Activated T-cell treated with anti-CD3 and anti-CD28 coated beads for 4 hours (primary cell): ENCODE measurements at places on chromosomes 7 and 10.
A peak's percentile ranks its signal among the peaks of the same experiment; 100 is the strongest.

DNA sequence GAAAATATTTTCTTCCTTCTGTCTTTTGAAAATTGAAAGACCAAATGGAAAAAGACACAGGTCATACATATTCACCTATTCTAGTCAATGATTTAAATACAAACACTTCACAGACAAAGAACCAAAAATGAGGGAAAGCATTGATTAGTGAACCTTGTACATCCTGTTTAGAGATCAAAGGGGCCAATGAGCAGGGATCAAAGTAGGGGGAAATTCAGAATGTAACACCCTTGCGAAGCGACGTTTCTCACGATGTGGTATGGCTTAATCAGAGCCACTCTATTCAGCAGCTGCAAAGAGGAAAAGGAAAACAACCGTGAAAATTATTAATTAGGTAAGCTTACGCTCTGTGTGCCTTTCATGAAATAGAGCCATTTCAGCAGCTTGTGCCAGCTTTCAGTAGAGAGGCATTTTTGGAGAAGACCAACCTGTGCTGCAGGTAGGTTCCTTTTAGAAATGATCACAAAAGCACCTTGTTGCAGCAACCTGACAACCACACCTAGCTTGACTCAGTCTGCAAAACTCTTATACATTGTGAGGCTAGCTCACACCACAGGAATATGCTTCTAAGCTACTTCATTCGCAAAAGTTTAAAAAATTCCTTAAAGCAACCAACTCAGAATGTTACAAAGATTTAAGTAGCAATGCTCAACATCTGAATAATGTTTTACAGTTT lies 78.0 kb downstream of the DKK1 start:
- DNase-seq, result no peak

- DNase-seq, result no peak
Measured at GRCh38 chr7:26213807-26214515, 12.4 kb downstream of the CBX3 start.

GRCh38 chr10:79944428-79945395 lies 4.2 kb downstream of the SFTPD start:
- DNase-seq, result no peak

DNA sequence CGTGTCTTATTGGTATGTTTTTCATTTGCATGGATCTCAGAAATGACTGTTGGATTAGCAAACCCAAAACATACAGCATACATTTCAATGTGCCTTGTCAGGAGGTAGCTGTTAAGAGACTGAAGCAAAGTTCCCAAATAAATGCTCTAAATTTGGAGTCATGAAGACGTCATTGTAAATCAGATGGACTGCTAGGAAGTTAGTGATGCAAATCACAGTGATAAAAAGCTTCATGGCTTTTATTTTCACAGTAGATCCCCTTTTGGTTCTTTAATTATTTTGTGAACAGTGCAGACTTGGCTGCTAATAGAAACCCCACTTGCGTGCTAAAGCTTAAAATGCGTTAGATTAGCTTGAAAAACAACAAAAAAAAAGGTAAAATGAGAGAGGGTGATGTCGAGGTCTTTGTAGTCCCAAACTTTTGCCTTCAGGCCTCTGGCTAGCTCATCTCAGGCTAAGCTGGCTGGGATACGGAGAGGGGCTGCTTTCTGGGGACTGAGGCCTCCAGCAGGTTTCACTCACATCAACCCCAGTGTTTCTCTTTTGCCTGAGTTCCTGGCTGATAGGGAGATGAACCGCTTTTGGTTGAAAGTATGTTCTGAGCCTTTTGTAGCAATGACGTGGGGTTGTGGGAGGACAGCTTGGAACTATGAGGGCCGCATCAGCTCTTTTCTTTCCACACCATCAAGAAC lies 107.1 kb upstream of the CDCA7L start:
- no peak for DNase-seq

- DNase-seq, result no peak
Measured at GRCh38 chr7:95693551-95694333, 78.6 kb upstream of the DYNC1I1 start.

GRCh38 chr7:1057416-1058291 lies 13.3 kb downstream of the GPR146 start:
- no peak for DNase-seq

DNA sequence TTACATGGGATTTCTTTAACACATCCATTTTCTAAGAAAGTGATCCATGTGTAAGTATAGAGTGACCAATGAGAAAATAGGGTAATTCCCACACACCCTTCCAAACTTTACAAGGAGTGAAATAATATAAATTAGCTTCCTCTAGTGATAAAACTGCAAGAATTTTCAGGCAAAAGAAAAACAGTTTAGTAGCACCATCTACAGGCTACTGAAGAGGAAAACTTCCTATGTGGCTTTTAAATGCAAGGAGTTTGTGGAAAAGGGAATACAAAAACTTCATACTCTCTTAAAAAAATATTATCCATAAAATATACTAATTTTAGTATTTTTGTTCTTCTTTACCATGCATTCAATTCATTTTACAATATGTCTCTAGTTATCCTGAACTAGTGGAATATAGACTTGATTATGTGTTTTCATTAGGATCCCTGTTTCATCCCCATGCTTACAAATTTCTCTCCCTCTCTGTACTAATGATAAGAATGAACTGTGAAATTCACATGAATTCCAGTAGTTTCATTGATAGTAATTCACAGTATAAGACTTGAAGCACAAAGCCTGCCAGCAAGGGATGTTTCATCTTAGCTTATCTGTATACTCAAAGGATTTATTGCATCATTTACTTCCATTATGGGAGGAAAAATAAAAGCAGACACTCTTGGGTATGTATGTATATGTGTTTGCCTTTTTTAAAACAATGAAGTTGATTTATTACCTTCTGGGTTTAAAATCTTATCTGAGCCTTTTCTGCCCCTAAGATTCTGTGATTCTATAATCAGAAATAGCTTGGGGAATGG lies 442.9 kb downstream of the AUTS2 start:
- DNase-seq, result no peak

DNA sequence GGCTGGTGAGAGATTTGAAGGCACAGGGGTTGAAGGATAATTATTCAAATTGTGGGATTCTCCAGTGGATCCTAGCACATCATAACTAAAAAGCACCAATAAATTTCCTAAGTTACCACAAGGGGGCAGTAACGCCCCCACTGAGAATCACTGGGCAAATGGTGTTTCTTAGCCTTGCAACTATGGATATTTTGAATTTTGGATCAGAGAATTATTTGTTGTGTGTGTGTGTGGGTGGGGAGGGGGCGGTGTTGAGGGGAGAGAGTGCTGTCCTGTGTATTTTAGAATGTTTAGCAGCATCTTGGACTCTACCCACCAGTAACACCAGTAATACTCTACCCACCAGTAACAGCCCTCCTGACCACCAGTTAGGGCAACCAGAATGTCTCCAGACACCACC lies 63.3 kb upstream of the PRKG1 start:
- DNase-seq, result no peak

DNA sequence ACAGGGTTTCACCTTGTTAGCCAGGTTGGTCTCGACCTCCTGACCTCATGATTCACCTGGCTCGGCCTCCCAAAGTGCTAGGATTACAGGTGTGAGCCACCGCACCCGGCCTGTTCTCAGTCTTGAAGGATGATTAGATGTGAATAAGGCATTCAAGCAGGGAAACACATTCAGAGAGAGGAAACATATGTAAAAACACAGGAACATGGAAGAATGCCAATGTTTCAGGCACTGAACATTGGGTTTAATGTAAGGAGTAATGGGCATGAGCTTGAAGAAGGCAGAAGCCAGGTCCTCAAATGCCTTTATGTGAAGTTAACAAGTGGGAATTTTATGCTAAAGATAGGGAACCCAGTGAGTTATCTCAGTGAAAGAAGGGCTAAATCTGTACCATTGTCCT lies 74.3 kb downstream of the ARL4A start:
- no peak for DNase-seq

- no peak for DNase-seq
Measured at GRCh38 chr10:11180228-11180627, 162.6 kb downstream of the CELF2 start.

DNA sequence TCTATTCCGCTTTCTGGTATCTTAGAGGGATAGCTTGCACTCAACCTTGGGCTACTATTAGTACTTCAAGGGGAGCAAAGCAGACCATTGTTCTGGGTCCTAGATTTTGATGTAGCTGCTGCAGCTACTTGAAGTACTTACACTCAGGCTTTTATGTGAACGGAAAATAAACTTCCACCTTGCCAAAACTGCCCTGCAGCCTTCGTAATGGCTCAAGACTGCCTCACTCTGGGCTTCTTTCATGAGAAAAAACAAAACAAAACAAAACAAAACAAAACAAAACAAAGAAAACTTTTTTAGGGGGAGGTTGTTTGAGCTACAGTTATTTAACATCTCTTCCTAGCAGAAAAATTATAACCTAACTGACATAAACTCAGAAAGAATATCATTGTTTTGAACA lies 19.4 kb upstream of the EPHB6 start:
- DNase-seq, result no peak

- DNase-seq, result no peak
Measured at GRCh38 chr7:54332301-54332700, 209.9 kb upstream of the VSTM2A start.

DNA sequence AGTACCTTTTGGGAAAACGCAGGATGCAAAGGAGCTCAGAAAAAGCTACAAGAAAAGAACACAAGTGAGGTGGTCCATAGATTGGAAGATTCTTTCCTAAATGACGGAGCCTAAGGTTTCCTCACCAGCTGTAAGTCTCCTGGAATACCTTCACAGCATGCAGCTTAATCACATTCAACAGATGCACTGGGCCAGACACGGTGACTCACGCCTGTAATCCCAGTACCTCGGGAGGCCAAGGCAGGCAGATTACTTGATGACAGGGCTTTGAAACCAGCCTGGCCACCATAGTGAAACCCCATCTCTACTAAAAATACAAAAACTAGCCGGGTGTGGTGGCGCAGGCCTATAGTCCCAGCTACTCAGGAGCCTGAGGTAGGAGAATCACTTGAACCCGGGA lies 228.7 kb downstream of the FRMD4A start:
- no peak for DNase-seq

- no peak for DNase-seq
Measured at GRCh38 chr10:6669269-6669859, 89.3 kb upstream of the PRKCQ start.

DNA sequence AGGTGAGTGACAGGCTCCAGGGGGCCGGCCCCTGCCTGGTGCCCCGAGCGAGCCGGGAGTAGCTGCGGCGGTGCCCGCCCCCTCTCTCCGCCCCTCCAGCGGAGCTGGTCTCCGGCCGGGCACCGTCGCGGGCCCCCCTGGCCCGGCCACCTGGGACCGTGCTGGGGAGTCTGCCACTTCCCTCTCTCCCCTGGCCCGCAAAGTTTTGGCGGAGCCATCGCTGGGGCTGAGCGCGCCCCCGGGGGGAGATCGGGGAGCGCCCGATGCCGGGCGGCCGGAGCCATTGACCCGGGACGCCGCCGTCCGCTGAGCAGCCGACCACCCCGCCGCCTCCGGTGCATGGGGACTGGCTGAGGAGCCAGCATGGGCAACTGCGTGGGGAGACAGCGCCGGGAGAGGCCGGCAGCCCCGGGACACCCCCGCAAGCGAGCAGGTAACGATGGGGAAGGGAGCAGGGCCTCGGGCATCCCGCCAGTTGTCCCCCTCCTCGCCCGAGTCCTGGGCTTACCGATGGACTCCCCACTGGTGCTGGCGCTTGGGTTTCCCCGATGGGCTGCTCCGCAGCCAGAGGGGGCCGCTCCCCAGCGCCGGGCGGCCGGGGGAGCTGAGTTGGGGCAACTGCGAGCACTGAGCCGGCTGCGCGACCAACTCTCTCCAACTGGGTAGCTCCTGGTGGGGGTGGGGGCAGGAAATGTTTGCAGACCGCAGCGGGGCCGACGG lies at the start of gene UBTD1:
Gene UBTD1, plus strand, starts transcription at position 84 of the 720 bp plus-strand sequence. Its CDS starts 280 bp downstream, at position 364.
- DNase-seq, result peak; percentile 14

GRCh38 chr10:47318706-47319105 lies 3.5 kb upstream of the GDF2 start:
- no peak for DNase-seq

GRCh38 chr7:135260930-135261721 lies 27.5 kb downstream of the STRA8 start:
- no peak for DNase-seq

GRCh38 chr10:95841661-95842498 lies 65.9 kb upstream of the CC2D2B start:
- peak; percentile 13 for DNase-seq

GRCh38 chr10:127600479-127600878 lies 51.4 kb downstream of the NPS start:
- DNase-seq, result no peak

DNA sequence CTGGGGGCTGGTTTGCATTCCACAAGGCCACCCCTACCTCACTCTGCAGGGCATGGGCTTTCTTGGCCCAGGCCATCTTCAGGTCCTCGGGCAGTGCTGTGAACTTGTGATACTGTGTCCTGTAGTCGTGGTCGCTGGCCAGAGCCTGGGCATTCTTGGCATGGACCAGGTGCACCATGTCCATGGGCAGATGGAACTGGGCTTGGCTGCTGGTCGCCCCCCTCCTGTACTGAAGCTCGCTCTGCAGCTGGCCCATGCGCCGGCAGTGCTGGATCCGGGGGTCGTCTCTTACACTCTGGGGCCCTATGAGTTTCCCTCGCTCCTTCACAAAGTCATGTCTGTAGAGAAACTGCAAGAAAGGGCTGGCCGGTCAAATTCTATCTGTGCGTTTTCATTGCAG lies 51.7 kb downstream of the HABP2 start:
- no peak for DNase-seq

DNA sequence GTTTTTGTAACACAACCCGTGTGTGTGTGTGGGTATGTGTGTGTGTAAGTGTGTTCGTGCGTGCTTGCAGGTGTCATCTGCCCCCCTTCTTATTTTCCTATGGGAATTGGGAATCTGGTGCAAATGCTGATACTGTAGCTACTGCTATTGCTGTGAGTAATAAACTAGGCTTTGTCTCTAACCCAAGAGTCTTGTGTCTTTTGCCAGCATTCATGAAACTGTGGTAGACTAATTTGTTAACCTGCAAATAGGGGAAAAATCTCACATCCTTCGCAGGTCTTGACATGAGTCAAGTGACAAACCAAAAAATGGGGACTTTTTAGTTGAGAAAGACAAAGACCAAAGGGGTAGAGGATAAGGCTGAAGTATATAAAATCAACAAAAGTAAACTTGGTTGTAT lies 57.9 kb upstream of the FAM133B start:
- no peak for DNase-seq

GRCh38 chr10:97456686-97457065 lies 10.7 kb downstream of the ZDHHC16 start:
- no peak for DNase-seq

- no peak for DNase-seq
Measured at GRCh38 chr7:124041439-124041838, 8.6 kb upstream of the TMEM229A start.

GRCh38 chr10:338171-339037 lies 203.1 kb downstream of the ZMYND11 start:
- no peak for DNase-seq

DNA sequence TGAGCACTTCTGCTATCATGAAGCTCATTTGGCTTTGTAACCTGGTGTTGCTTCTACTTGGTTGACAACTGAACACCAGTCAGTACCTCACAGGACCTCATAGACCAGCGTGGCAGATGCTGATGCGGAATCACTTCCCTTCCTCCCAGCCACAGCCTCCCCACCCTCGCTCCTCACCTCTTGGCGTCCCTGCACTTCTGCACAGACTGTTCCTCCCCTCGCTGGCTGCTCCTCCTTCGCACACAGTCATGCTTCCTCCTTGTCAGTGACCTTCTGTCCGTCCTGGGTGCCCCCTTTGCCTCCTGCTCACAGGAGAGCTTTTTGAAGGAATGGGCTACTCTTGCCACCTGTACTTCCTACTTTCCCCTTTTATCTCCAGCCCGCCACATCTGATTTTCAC lies 61.4 kb upstream of the CTBP2 start:
- DNase-seq, result no peak
